ENCODE measurements at places on chromosomes 2 and 18.

GRCh38 chr2:235727891-235728799, 234.3 kb downstream of the AGAP1 start:
- no peak for DNase-seq

- no peak for DNase-seq
These were observed 114.7 kb downstream of the DNAH6 start for GRCh38 chr2:84631047-84631446.

DNA sequence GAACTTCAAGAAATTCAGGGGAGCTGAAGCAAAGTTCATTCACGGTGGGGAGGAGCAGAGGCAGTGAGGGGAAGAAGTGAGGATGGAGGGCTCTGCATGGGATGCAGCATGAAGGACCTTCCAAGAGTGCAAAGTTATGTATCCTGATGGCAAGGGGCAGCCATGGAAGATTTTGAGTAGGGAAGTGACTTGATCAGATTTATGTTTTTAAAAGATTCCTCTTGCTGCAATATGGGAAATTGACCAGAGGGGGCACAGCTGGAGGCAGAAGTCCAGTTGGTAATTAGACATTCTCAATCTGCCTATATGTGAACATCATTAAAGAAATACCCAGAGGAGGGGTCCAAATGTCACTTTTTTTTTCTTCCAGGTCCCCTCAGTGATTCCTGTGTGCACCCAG, 21.5 kb upstream of the ANXA4 start:
- no peak for DNase-seq

GRCh38 chr2:123971564-123972318, 53.3 kb upstream of the CNTNAP5 start:
- DNase-seq, result no peak

DNA sequence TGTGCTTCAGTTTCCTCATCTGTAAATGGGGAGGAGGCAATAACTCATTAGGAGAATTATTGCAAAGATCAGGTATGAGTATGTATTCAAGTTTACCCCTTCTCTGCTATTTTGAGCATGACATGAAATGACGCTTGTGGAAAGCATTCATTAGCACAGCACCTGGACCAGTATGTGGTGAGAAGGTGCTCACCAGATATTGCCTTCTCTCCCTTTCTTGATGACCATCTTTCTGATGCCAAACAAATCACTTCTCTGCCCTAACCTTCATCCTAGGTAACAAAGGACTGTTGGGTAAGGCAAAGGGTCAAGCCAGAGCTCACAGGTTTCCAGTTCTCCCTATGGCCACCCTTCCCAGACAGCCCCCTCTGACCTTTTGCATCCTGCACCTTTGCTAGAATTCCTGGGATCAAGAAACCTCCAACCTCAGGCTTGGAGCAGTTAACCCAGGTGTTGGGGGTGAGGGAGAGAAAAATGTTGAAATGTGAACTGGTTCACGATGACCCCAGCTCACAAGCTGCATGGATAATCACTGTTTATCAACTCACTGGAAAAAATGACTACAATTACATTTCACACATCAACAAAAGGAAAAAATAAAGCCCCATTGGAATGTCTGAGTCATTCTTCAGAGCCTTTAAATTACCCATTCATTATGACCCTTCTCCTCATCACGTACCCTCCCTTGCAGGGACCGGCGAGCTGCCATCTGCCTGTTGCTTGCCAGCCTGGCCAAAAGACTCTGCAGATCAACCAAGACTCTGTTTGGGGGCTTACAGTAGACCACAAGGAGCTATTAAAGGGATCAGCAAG, 41.6 kb downstream of the LBH start:
- DNase-seq, result no peak

- DNase-seq, result no peak
These were observed 55.4 kb upstream of the CD28 start for GRCh38 chr2:203650860-203651613.

GRCh38 chr2:43368483-43369385, 142.3 kb upstream of the ZFP36L2 start:
- no peak for DNase-seq

DNA sequence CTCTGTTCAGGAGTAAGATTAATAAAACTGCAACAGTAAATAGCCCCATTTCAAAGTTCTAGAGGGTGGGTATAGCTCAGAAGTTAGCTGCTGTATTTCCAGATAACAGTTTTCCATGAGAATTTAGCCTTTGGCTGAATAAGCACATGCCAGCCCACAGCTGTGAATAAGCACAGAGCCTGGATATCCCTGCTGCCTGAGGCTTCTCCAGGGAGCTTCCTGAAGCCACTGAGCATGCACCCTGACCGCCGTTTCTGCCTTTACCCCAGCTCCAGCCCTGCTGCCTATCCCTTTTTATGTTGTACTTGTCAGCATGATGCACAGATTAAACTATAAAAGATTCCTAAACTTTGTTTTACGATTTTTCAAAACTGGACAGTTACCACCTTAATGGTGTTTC, 85.3 kb downstream of the FEZ2 start:
- no peak for DNase-seq

DNA sequence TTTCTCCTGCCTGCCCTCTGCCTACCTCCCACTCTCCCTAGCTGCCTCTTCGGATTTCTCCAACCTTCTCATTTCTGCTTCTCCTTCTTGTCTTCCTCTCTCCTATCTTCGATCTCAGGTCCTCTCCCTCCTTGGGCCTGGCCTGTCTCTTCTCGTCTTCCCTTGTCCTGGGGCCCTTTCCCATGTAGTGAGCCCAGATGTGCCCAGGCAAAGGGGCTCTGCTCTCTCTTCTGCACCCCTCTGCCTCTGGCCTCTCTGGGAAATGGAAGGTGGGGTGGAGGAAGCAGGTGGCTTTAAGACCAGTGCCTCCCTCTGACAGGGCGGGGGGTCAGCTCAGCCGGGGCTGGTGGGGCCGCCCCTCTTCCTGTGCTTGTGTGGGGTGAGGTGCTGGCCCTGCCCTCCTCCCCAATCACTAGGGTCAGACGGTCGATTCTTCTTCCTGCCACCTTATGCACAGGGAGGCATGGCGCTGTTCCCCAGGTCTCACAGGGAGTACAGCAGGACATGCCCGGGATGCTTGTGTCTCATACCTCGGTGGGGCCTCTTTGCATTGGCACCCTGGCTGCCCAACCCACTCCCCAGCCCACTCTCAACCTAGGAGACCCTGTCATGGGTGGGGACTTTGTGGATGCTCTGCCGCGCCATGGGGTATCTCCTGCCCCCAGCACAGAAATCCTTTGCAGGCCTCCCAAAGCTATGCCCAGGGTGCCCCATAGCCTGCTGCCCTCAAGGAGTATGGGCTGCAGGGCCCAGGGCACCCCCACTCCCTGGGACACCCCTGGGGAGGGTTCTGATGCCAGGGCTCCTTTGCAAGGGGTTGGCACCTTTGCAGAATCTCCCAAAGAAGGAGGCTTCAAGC, 213.8 kb upstream of the HAAO start:
- DNase-seq, result no peak

DNA sequence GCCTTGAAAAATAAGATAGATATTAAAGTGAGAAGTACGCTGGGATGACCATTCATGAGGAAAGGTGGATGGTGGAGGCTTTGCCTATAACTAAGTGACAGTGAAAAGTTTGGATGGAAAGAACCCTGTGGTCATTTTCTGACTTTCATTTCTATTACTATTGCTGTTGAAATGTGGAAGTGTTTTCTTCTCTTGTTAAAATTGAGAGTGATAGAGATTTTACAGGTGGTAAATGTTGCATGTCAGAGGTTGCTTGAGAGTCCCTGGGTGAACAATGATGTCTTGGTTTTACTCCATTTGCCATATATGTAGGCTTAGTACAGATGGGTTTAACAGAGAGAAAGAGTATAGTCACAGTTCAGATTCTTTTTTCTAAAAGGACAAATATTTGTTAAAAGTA, 18.4 kb downstream of the NCOA1 start:
- no peak for DNase-seq
